ENCODE measurements at places on chromosomes 2 and 18.

DNA sequence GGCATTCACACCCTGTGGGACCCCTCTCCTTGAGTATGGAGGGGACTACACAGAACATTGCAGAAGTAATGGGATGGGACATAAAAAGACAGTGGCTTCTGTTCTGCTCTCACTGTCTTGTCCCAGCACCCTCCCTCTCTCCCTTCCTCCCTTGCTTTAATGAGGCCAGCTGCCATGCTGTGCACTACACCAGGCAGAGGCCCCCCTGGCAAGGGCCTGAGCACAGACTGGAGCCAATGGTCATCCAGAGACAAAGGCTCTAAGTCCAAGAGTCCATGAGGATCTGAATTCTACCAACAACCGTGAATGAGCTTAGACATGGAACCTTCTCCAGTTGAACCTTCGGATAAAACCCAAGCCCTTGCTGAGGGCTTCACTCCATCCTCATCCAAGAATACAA is 263.0 kb downstream of the NDUFA10 start:
- no peak for DNase-seq

- DNase-seq: no peak
These were observed 6.9 kb downstream of the ALLC start for GRCh38 chr2:3664925-3665324.

- DNase-seq: no peak
These were observed 17.8 kb downstream of the CEP68 start for GRCh38 chr2:65073879-65074565.

DNA sequence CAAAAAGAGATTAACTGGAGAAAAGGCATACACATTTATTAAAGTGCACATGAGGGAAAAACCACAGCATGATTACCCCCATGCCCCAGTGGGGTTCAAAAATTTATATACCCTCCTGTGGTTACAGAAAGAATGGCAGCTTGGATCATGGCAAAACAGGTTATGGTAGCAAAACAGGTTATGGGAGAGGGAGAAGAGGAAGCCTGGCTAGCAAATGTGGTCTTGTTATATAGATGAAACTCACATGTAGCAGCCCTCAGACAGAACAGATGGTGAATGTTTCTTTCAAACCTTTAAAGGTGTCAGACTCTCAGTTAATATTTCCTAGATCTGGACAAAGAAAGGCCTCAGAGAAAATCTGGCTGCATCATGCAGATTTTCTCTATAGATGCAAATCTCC is 178.2 kb upstream of the ZC3H15 start:
- DNase-seq: no peak

DNA sequence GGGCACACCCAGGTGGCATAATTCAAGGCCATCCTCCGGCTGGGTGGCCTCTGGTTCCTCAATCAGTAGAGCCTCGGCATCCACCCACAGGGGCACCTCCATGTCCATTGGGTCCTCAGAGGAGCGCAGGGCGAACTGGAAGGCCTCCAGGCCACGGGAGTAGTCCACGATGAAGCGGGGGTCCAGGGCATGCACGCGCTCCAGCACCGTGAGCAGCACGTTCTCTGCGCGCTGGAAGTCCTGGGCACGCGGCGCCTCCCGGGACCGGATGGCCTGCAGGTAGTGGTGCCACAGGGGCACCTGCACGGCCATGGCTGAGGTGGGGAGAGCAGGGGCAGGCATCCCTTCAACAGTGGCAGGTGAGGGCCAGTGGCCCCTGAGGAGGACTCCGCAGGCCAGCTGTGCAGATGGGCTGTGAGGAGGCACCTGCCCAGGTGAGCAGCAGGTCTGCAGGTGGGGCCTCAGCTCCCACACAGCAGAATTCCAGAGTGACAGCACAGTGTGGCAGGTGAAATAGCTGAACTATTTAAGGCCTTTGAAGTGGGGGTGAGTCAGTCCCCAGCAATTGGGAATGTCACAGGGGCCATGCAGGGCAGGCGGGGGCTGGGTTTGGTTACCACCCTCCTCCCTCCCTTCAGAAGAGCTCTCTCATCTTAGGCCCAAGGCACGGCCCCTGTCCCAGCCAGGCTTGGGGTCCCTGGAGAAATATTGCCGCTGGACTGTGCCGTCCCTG is at the start of gene MAB21L4:
MAB21L4 (minus strand) TSS at position 501 of the 733 bp plus-strand sequence; CDS start at position 342, 159 bp downstream.
- no peak for DNase-seq

DNA sequence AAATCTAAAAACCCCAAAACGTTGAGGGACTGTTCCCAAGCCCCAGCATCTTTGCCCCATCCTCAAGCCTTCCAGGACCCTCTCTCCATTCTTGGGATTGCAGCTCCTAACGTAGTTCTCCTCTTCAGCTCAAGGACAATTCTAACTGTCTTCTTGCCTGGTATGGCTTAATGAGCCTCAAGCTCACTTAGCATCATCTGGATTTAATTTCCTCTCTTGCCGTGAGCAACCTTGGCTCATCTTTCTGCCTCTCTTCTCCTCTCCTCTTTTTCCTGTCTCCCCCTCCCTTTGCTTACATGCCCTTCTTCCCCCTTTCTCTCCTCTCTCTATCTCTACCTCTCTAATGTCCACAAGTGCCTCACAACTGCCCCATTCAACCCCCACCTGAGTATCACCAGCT is 44.2 kb downstream of the TACR1 start:
- no peak for DNase-seq

GRCh38 chr2:241135737-241136136 is 13.5 kb downstream of the PASK start:
- no peak for DNase-seq

DNA sequence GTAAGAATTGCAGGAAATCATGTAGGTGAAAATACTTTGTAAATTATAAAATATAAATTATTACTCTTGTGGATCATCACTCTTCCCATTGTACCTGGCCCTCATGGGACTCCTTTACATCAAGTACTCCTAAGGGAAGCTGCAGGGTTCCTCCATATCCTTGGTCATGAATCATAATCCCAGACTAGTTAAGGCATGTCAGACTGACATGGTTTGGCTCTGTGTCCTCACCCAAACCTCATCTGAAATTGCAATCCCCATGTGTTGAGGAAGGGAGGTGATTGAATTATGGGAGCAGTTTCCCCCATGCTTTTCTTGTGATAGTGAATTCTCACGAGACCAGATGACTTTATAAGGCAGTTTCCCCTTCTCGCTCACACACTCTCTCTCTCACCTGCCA is 77.1 kb downstream of the CMPK2 start:
- DNase-seq: no peak

- no peak for DNase-seq
These were observed 14.9 kb downstream of the ATAD2B start for GRCh38 chr2:23912054-23912453.

DNA sequence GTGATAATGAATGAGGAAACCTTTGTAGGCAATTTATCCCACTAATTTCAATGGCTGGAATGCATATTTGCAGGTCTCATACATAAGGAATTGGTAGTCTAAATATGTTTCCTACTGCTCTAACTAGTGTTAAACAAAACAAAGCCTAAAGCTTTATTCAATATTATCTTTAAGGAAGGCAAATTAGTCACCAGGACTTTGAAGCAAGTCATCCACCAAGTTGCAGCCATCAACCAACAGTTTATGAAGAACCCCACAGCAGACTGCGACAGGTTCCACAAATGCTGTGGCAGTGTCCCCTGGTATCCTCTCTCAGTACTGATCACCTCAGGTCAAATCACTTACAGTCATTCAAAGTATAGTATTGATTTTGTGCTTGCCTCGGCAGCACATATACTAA is 181.5 kb upstream of the ZFP36L2 start:
- no peak for DNase-seq

DNA sequence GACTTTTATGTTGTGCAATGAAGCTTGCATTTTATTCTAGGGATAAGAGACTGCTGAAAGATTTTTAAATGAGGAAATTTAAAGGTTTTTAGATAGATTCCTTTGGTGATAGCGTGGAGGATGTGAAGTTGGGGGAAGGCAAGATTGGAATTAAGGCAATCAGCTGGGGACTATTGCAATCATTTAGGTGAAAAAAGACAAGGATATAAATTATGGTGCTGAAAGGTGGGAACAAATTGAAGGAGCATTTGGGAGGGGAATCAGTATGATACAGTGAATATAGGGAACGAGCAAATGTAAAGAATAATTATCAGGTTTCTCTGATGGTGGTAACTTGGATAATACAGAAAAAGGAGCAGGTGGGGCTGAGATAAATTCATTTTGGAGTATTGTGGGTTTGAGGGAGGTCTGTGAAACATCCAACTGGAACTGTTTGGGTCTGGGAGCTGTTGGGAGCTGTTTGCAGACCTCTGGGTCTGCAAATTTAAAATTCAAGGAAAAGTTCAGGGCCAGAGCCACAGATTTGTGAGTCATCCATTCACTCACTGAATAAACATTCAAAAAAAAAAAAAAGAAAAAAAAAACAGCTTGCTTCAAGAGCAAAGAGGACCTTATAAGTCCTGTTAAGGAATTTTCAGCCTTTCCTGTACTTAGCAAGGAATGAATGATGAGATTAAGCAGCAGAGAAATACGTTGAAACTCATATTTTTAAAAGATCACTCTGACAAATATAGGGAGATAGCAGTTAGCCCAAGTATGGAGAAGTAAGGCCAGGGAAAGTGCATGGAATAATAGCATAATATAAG is 257.5 kb upstream of the FN1 start:
- DNase-seq: no peak

GRCh38 chr2:19733951-19734425 is 167.8 kb downstream of the TTC32 start:
- DNase-seq: no peak

- DNase-seq: no peak
These were observed 37.1 kb downstream of the CENPO start for GRCh38 chr2:24830351-24830750.

DNA sequence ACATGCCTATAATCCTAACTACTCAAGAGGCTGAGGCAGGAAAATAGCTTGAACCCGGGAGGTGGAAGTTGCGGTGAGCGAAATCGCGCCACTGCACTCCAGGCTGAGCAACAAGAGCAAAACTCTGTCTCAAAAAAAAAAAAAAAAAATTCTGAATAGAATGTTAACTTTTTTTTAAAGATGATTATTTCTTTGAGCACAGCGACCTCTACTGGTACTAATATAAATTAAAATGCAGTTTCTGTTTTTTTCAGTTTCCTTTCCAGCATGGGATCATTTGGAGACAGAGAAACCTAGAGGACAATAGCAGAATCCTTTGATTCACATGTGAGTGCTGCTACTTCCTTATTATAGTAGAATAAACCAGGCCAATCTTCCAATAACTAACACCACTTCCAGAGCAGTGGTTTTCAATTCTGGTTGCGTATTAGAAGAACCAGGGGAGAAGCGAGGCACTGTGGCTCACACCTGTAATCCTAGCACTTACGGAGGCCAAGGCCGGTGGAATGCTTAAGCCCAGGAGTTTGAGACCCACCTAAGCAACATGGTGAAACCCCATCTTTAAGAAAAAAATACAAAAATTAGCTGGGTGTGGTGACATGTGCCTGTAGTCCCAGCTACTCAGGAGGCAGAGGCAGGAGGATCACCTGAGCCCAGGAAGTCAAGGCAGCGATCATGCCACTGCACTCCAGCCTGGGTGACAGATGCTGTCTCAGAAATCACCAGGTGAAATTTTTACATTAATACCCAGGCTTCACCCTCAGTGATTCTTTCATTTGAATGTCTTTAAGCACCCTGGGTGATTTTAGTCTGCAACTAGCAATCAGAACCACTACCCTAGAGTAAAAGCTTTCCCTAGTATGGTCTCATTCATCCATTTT is 10.1 kb downstream of the SRSF7 start:
- DNase-seq: no peak

DNA sequence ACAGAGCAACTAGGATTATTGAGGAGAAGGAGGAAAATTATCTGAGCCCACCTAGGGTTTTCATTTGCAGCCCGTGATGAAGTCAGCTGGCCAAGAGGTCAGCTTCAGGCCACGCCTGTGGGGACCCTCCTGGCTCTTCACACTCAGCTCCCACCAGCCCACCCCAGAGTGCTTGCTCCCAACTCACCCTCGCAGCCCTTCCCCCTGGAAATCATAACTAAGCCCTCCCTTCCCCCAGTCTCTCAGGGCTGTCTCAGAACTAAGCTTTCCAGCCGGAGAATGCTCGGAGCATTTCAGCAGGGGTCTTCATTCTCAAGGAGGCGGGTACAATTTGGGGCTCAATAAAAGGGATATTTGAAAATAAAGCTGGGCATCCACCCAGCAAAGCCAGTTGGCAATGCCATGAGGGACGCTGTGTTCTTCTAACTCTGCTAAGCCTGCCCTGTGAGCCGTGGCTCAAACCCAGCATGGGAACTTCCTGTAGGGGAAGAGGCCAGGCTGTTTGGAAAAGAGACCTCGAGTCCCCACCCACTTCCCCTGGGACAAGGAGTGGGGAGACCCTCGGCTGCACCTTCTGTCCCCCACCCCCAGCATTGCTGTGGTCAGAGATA is 194.9 kb downstream of the CTIF start:
- no peak for DNase-seq

GRCh38 chr18:44737623-44738022 is 56.9 kb downstream of the SETBP1 start:
- no peak for DNase-seq

DNA sequence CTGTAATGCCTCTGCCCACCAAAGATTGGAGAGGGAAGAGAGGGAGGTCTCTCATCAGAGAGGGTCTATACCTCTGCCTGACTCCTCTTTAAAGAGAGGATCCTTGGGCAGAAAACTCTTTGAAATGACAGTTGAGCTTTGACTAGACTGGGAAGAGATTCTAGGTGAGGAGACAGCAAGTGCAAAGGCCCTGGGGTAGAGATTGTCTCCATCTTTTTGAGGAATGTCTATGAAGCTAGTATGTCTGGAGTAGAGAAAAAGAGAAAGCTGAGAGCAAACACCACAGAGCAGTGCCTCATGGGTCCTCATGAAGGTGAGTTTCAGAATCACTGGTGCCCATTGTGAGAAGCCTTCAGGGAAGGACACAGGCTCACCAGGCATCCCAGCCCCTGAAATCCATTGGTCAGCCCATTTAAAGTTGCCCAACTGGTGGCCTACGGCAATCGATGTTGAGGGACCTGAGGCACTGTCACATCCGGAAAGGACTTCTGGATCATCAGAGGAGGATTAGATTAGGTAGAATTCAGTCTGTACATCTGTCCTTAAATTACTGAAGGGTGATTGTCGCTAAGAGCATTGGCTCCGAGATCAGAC is 31.5 kb downstream of the LBH start:
- no peak for DNase-seq

DNA sequence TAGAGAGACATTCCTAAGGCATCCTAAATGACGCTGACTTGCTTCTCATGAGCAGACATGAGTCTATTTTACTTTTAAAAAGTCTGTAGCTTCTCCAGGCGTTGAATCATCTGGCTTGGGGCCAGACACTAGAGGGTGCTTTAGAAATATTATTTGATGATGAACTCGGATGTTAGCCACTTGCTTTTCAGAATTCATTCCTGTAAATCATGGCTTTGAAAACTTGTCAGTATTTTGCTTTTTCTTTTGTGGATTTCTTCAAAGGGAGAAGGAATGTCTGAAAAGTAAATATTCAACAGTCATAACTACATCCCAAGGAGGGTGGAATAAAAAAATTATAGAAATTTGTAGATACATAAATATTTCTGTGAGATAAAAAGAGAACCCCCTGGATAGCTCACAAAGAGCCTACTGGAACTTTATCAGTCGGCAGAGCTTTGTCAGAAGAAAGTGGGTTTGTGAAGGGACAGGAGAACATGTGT is 370.8 kb downstream of the OSR1 start:
- no peak for DNase-seq

GRCh38 chr2:71876542-71877451 is 270.9 kb downstream of the CYP26B1 start:
- no peak for DNase-seq

GRCh38 chr2:26772064-26773001 is 8.2 kb downstream of the SLC35F6 start:
- no peak for DNase-seq

Measured in stimulated activated CD8-positive, alpha-beta memory T cell treated with anti-CD3 and anti-CD28 coated beads, Interleukin-15, amount 100 ng/mL, for 24 hours (primary cell).